ENCODE measurements at places on chromosomes 12 and 14.
A peak's percentile ranks its signal among the peaks of the same experiment; 100 is the strongest.

DNA sequence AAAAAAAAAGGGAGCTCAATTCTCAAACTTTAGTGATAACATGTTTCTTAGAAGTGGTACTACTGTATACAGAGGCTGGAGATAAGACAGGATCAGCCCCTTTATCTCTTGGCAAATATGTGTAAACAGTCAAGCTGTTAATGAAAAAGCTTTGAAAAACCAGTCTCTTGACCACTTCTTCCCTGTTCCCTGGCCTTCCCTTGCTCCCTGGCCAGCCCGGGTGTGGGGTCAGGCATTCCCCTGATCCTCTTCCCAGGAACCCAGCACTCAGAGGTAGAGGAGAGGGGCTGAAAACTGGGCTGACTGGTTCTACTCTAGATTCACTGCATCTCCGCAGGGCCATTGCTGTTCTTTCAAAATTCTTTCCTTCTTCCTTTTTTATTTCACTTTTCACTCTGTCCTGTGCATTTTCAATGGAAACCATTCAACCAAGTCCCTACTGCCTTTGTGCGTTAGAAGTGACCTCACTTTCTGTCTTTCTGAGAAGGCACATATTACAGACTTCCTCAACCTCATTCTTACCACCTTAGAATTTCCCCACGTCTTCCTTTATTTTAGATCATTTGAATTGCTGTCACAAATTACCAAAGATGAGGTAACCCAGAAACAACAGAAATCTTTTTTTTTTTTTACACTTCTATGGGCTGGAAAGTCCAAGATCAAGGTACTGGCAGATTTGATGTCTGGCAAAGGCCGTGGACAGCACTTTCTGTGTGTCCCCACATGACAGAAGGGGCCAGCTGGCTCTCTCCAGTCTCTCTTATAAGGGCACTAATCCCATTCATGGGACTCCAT is 5.7 kb downstream of the GNG2 start:
- DNase-seq = no peak

GRCh38 chr12:85779768-85780167 is 56.4 kb downstream of the RASSF9 start:
- no peak for DNase-seq

DNA sequence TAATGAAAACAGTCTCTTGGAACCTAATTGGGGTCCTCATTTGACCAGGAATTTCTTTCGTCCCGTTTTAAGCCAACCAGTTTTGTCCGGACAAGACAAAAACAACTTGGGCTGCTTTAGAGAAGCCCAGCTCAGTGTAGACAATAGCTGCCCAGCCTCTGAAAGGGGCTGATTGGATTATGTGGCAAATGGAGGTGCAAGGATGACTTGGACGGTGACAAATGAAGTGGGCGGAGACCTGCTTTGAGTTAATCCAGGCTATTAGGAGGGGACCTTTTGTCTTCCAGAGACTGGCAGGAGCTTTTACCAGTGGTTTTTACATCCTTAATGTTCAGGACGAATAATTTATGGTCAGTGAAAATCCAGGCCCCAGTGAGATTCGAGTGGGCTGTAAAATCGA is 4.8 kb downstream of the MEG3 start:
- DNase-seq = no peak

DNA sequence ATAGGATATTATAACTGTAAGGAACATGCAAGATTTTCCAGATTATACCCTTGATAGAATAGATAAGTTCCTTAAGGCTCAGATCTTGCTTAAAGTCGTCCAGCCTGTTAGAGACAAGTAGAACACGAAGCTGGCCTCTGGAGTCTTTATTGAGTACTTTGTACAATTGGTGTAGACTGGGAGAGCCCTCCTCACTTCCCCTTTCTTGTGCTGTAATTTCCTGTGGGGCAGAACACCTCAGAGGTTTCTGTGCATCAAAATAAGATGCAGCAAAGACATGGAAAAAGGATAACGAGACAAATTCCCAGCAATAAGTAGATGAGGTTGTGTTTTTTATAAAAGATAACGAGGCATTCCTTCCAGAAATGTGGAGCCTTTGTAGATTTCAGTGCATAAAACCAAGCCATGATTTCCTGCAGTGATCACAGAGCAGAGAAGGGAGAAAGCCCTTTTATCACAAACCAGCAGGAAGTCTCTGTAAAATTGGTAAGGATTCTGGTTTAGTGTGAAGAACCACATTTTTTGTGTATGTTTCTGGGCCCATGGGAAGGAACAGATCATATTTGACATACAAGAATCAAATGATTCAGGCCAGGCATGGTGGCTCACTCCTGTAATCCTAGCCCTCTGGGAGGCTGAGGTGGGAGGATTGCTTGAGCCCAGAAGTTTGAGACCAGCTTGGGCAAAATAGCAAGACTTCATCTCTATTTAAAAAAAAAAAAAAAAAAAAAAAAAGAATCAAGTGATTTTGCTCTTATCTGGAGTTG is 18.0 kb downstream of the GPRC5A start:
- no peak for DNase-seq

DNA sequence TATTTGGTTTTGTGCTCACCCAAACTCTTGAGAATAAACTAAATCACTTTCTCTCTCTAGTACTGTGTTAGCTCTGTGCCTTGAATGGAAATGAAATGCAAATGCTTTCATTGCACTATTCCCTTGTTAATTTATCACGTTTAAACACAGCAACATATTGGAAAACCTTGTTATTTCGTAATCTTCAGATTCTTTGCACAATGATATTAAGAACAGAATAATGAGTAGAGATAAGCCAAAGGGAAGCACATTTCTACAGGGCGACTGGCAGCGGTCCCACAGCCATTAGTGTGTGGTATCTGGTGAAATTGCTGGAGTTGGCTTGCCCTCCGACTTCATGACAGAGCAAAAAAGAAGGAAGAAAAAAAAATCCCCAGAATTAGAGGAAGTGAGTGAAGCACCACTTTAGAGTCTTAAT is 166.1 kb upstream of the E2F7 start:
- peak; percentile 75 for DNase-seq

GRCh38 chr12:105319691-105320209 is 10.7 kb upstream of the C12orf75 start:
- DNase-seq = no peak

GRCh38 chr14:93535537-93535936 is 104.8 kb downstream of the UNC79 start:
- no peak for DNase-seq

DNA sequence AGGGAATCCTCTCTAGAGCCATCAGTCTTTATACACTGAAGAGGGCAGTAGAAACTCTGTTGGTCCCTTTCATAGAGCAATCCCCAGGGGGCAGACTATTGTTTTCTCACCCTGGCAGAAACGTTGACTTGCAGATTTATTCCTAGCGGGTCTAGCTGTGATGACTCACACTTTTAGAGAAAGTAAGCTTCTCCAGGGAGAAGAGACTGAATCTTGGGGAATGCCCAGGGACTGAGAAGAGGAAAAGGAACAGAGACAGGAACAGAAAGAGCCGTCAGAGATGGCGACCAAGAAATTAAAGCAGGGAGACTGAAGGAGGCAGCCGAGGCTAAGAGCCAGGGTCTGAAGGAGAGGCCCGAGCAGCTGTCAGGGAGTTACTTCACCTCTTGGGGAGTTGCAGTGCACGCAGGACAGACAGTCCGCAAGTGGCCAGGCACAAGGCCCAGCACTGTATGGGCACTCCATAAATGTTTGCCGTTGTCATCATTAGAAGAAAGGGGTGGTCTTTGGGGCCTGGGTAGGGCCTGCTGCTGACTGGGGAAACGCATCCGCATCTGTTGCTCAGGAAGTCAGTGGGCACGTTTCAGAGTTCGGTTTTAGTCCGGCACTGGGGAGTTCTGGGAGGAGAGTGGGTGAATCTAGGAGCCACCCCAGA is 13.0 kb downstream of the PLEKHG6 start:
- DNase-seq = peak; percentile 81

DNA sequence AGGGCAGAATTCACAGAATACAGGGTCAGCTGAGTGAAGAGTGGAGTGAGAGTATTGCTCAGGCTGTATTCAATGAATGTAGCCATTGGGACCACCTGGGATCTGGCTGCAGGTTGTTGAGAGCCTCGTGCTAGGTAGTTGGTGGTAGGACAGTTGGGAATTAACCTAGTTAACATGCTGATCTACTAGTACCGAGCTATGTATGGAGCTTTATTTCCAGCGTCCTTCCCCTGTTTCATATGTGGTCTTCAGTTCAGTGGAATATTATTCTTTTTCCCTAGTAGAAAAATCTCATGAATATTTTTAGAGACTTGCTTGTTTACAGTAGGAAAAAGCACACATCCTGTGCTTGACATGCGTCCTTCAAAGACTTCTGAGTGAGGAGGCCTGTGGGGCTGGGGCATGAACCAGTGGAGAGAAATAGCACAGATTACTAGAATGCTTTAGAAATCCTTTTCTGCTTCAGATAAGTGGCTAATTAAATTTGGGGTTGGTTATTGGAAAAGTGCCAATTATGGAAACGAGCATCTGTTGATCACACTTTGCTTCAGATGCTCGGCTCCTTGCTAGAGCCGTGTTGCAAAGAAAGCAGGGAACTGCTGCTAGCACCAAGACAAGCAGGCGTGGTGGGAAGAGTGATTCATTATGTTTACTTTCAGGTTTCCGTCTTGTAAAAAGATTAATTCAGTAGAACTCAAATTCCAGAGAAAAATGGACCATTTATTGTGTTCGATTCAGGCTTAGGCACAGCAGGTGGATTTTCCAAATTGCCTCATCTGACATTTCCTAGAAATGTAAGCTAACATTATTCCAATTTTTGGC is 53.6 kb downstream of the ARF6 start:
- no peak for DNase-seq

GRCh38 chr12:68481181-68481941 is 129.3 kb upstream of the RAP1B start:
- DNase-seq = no peak

GRCh38 chr12:62260733-62261683 is 804 bp downstream of the USP15 start:
- peak; percentile 13 for DNase-seq

Measured in uterus (tissue), 4 donors.